Natural killer cell treated with Interleukin-12 subunit alpha and Interleukin-12 subunit beta and Interleukin-15 and Interleukin-18, amount 100 ng/mL, for 72 hours (primary cell): ENCODE measurements at places on chromosomes 2 and 18. TPM values are rescaled to one million over a fixed set of nuclear protein-coding genes. Genes with fewer than 3 reads are reported as not detected.

- no peak overlapping the region for H3K4me3 ChIP-seq
- H3K27me3 ChIP-seq, result no peaks in the 10 kb centered on the region
- H3K36me3 ChIP-seq, result peaks cover 5% of the 10 kb centered on the region
- H3K4me1 ChIP-seq, result peaks cover 23% of the 10 kb centered on the region
- DNase-seq, result no peak
Observed at GRCh38 chr18:63131106-63131958, 188.2 kb downstream of the BCL2 start.

DNA sequence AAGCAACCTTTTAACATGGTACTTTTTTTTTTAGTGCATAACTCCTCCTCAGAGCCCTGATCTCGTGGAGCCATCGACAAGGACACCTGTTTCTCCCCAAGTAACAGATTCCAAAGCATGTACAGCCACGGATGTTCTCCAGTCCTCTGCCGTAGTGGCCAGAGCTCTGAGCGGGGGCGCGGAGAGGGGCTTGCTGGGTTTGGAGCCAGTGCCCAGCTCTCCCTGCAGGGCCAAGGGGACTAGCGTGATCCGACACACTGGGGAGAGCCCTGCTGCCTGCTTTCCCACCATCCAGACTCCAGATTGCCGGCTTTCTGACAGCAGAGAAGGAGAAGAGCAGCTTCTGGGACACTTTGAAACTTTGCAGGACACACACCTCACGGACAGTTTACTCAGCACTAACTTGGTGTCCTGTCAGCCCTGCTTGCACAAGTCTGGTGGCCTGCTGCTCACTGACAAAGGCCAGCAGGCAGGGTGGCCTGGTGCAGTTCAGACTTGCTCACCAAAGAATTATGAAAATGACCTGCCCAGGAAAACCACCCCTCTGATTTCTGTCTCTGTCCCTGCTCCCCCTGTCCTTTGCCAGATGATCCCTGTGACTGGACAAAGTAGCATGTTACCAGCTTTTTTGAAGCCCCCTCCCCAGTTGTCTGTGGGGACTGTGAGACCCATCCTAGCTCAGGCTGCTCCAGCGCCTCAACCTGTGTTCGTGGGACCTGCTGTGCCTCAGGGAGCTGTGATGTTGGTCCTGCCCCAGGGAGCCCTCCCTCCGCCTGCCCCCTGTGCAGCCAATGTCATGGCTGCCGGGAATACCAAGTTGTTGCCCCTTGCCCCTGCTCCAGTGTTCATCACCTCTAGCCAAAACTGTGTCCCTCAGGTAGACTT, 4.5 kb downstream of the KLF11 start:
- DNase-seq, result no peak
- H3K27ac ChIP-seq, result no peak overlapping the region
- peaks cover 10% of the 10 kb centered on the region for H3K4me1 ChIP-seq
- no peaks in the 10 kb centered on the region for H3K36me3 ChIP-seq

GRCh38 chr2:227774011-227774624, 28.4 kb downstream of the SCYGR8 start:
- no peak for DNase-seq
- no peaks in the 10 kb centered on the region for H3K36me3 ChIP-seq
- no peak overlapping the region for H3K27ac ChIP-seq
- peaks cover 4% of the 10 kb centered on the region for H3K27me3 ChIP-seq

- no peak overlapping the region for H3K27ac ChIP-seq
- peaks cover 13% of the 10 kb centered on the region for H3K4me1 ChIP-seq
- DNase-seq, result no peak
Observed at GRCh38 chr2:46116553-46116991, 180.6 kb upstream of the EPAS1 start.

DNA sequence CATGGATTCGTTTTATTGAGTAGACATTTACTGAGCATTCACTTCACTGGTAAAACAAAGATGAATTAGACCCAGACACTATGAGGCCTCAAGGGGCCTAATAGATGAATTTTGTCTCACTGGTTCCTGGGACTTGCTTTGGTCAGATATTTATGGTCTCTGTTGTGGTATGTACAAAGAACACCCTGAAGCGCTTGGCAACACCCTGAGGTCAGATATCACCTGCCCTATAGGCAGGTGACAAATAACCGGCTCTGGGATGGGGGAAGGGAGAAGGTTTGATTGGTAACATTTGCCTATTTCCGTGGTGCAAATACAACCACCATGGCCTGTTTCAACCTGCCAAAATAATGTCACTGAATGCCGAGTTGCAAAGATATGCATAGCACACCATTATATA, 105.6 kb upstream of the STON1 start:
- no peaks in the 10 kb centered on the region for H3K27me3 ChIP-seq
- DNase-seq, result no peak
- no peak overlapping the region for H3K4me3 ChIP-seq
- peaks cover 8% of the 10 kb centered on the region for H3K4me1 ChIP-seq
- H3K27ac ChIP-seq, result no peak overlapping the region

- no peak for DNase-seq
- no peak overlapping the region for H3K4me3 ChIP-seq
- H3K27me3 ChIP-seq, result peaks cover 9% of the 10 kb centered on the region
- H3K27ac ChIP-seq, result no peak overlapping the region
Observed at GRCh38 chr2:129821445-129821844, 158.0 kb upstream of the RAB6C start.

The CAPG gene
- total RNA-seq, result 8.4 TPM

The TWIST2 gene
- total RNA-seq, result not detected

The TRIM54 gene
- total RNA-seq, result 0.33 TPM

The SERPINB13 gene
- total RNA-seq, result not detected

The NEB gene
- total RNA-seq, result 2.3 TPM

The MERTK gene
- 0.67 TPM for total RNA-seq
